GM13976 (cell line): ENCODE measurements at places on chromosomes 1 and 21.

DNA sequence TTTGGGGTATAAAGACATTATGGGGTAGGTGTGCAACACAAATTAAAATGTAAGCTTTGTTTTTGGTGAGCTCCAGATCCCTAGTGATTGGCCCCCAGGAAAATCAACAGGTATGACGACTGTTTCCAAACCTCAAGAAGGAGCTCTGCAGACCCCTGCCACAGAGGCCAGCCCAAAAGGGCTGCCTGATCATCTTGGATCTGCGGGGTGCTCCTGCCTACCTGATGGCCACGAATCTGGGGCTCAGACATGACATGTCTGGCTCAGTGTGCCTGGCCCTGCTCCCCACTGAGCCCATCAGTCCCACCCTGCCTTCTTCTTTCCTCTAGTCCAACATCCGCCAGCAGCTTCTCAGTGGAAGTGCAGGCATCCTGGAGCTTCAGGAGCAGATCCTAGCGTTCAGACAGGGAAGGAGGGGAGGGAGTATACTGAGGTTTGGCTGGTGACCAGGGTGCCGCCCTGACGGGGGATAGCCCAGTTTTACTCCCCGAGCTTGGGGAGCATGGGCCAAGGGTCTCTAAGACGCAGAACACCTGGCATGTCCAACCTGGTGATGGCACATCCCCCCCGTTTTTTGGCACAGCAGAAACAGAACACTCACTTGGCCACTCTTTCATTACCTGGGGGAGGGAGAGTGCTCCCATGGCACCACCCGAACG is 31.8 kb downstream of the ZNF496 start:
- DNase-seq: no peak

GRCh38 chr1:247362153-247362552 is 30.5 kb upstream of the ZNF496 start:
- no peak for DNase-seq

- no peak for DNase-seq
Observed at GRCh38 chr1:42992054-42992571, 33.4 kb upstream of the SLC2A1 start.

- DNase-seq: no peak
Observed at GRCh38 chr21:33377221-33377920, 25.8 kb upstream of the IFNGR2 start.

GRCh38 chr21:29616209-29616751 is 317.6 kb downstream of the BACH1 start:
- no peak for DNase-seq

- DNase-seq: no peak
Observed at GRCh38 chr1:95015076-95015475, 57.7 kb downstream of the ALG14 start.

GRCh38 chr1:211353562-211354212 is 27.1 kb downstream of the TRAF5 start:
- no peak for DNase-seq
